ENCODE measurements at places on chromosomes 3 and 15. TPM values are rescaled to one million over a fixed set of nuclear protein-coding genes. Genes with fewer than 3 reads are reported as not detected.

- no peak overlapping the region for H3K4me3 ChIP-seq
- H3K27ac ChIP-seq = no peak overlapping the region
- no peaks in the 10 kb centered on the region for H3K27me3 ChIP-seq
- H3K36me3 ChIP-seq = no peaks in the 10 kb centered on the region
- H3K4me1 ChIP-seq = no peaks in the 10 kb centered on the region
Measured at GRCh38 chr3:43855674-43856299, 165.0 kb downstream of the ABHD5 start.

- no peaks in the 10 kb centered on the region for H3K36me3 ChIP-seq
- no peak overlapping the region for H3K4me3 ChIP-seq
- H3K27me3 ChIP-seq = peaks cover 12% of the 10 kb centered on the region
- H3K4me1 ChIP-seq = no peaks in the 10 kb centered on the region
Measured at GRCh38 chr3:39506863-39507262, 39.4 kb downstream of the MOBP start.

- DNase-seq = no peak
- H3K36me3 ChIP-seq = peaks cover 99% of the 10 kb centered on the region
- H3K4me1 ChIP-seq = no peaks in the 10 kb centered on the region
- H3K4me3 ChIP-seq = no peak overlapping the region
Measured at GRCh38 chr3:179589143-179589542, 15.3 kb downstream of the MRPL47 start.

DNA sequence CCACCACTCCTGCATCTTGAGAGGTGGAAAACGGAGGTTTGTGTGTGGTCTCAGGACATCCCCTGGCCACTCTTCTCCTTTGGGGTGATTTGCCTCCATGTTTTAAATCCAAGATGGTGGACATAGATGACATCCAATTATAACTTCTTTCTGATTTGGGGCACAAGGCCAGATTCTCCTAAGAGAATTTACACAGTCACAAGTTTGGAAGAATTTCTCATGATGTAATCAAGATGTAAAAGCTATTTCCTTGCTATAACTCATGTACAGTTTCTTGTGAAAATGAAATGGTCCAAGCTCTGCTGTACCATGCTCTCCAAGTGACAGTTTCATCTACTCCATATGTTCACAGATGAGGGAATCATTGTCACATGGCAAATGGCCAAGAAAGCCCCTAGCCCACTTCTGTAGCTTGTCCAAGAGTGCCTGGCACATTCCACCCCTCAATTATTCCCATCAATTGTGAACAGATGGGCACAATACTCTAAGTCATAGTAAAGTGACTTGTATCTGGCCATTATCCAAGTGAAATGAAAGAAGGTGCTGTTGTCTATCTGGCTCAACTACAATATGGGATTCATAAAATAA is 134.6 kb upstream of the ROPN1 start:
- peaks cover 7% of the 10 kb centered on the region for H3K4me1 ChIP-seq
- no peaks in the 10 kb centered on the region for H3K36me3 ChIP-seq
- no peak for DNase-seq
- no peak overlapping the region for H3K27ac ChIP-seq
- no peaks in the 10 kb centered on the region for H3K27me3 ChIP-seq
- H3K4me3 ChIP-seq = no peak overlapping the region

DNA sequence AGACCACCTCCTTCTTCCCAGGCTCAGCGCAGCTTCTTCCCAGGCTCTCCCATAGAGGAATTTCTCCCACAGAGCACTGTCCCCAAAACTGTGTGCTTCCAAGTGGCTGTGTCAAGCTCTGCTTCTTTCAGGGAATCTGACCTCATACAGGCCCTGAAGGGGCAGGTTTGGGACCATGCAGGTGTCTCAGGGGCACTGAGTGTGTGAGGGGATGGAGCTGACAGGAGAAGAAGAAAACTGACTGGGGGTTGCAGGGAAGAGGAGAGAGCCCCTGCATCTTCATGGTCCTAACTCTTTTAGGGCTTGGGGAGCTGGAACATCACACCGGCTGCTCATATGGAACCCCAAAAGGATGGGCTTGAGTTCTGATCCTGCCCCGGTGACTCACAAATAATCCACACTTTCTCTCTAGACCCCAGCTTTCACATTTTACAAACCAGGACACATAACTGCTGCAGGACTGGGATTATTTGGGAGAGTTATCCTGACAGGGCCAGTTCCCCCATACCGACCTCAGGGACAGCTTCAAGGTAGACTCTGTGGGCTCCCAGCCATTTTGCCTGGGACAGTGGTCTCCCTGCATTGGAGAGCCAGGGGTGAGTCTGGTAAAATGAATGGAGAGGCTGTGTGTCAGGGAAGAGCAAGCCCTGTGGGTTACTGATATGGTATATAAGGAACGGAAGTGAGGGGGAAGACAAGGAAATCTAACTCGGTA is 316.1 kb downstream of the TLE3 start:
- H3K27me3 ChIP-seq = no peaks in the 10 kb centered on the region
- H3K4me1 ChIP-seq = peaks cover 11% of the 10 kb centered on the region
- H3K36me3 ChIP-seq = no peaks in the 10 kb centered on the region
- no peak for DNase-seq
- H3K4me3 ChIP-seq = no peak overlapping the region

EPHB3 gene
- 2.9 TPM for total RNA-seq

GRCh38 chr15:69697916-69698315 is 245.3 kb downstream of the RPLP1 start:
- no peak for DNase-seq
- no peaks in the 10 kb centered on the region for H3K27me3 ChIP-seq
- no peaks in the 10 kb centered on the region for H3K4me1 ChIP-seq
- H3K27ac ChIP-seq = no peak overlapping the region
- no peak overlapping the region for H3K4me3 ChIP-seq

DNA sequence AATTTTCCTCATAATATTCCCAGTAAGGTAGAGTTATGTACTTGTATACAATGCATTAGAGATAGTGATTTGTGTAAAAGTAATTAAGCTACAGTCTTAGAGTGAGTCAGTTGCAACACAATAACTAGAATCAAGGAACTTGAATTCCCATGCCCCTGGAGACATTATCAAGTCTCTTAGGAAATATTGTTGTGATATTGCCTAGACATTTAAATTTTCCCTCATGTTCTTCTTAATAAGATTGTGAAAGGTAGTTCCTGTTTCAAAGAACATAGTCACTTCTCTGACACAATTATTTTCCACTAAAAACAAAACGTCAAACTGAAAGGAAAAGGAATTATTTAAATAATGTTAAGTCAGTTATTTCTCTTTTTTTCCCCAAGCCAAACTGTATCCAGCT is 13.0 kb upstream of the ATP1B3 start:
- no peak overlapping the region for H3K4me3 ChIP-seq
- no peaks in the 10 kb centered on the region for H3K36me3 ChIP-seq
- H3K4me1 ChIP-seq = no peaks in the 10 kb centered on the region
- no peaks in the 10 kb centered on the region for H3K27me3 ChIP-seq
- no peak for DNase-seq

CCDC39 gene
- not detected for total RNA-seq

ITIH4 gene
- not detected for total RNA-seq

- peaks cover 4% of the 10 kb centered on the region for H3K4me1 ChIP-seq
- no peaks in the 10 kb centered on the region for H3K27me3 ChIP-seq
- no peaks in the 10 kb centered on the region for H3K36me3 ChIP-seq
- no peak overlapping the region for H3K4me3 ChIP-seq
Measured at GRCh38 chr3:3666664-3667063, 132.6 kb upstream of the LRRN1 start.

- H3K27me3 ChIP-seq = peaks cover 52% of the 10 kb centered on the region
- no peaks in the 10 kb centered on the region for H3K36me3 ChIP-seq
- no peak overlapping the region for H3K27ac ChIP-seq
- H3K4me3 ChIP-seq = no peak overlapping the region
- peaks cover 18% of the 10 kb centered on the region for H3K4me1 ChIP-seq
Measured at GRCh38 chr3:32819551-32820348, 2.0 kb downstream of the TRIM71 start.

GOLGA8G gene
- 0.25 TPM for total RNA-seq

DNA sequence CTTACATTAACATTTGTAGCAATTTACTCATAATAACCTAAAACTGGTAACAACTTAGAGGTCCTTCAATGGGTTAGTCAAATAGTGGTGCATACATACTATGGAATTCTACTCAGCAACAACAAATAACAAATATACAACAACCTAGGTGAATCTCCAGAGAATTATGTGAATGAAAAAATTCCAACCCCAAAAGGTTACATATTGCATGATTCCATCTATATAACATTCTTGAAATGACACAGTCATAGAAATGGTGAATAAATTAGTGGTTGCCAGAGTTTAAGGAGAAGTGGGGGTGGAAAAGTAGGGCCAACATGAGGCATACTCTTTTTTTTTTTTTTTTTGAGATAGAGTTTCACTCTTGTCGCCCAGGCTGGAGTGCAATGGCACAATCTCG is 12.7 kb upstream of the SNTN start:
- no peak overlapping the region for H3K4me3 ChIP-seq
- no peaks in the 10 kb centered on the region for H3K4me1 ChIP-seq
- DNase-seq = no peak
- no peaks in the 10 kb centered on the region for H3K27me3 ChIP-seq
- H3K27ac ChIP-seq = no peak overlapping the region

- H3K36me3 ChIP-seq = no peaks in the 10 kb centered on the region
- H3K4me3 ChIP-seq = no peak overlapping the region
- H3K27me3 ChIP-seq = no peaks in the 10 kb centered on the region
- no peak for DNase-seq
Measured at GRCh38 chr3:196617256-196617655, 22.2 kb upstream of the NRROS start.

GOLGA6D gene
- total RNA-seq = not detected

GANC gene
- 19.7 TPM for total RNA-seq

POPDC2 gene
- not detected for total RNA-seq

DNA sequence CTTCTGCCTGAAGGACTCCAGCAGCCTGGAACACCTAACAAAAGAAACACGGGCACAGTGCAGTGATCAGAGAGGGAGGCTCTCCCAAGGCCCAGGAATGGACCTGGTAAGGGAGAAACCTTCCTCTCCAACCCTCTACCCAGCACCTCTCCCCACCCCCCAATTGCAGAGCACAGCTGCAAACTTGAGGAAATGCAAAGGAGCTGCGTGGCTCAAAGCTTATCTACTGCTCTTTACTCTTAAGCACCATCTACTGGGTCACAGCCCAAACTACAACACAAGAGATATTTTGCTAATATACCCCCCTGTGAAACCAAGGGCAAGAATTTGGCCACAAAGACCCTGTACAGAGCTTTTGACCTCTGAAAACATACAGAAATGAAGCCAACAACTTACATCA is 328.3 kb downstream of the OXSM start:
- no peaks in the 10 kb centered on the region for H3K36me3 ChIP-seq
- H3K4me3 ChIP-seq = no peak overlapping the region
- no peaks in the 10 kb centered on the region for H3K27me3 ChIP-seq
- H3K27ac ChIP-seq = no peak overlapping the region

DNA sequence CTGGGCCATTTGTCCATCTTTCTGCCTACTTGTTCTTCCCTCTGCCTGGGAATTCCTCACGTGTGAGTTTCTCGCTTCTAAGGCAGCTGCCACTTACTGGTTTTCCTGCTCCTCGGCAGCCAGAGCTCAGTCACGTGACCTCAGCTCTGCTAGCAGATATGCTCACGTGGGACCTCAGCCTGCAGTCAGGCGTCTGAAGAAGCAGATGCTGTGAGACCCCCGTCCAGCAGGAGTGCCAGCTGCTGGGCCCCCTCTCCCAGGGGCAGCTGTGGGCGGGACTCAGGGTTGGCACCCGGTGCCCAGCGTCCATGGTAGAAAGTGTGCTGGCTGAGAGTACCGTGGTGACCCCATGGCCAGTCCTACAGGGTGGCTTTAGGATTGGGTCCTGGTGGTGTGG is 161.3 kb upstream of the TLE3 start:
- no peak overlapping the region for H3K27ac ChIP-seq
- no peaks in the 10 kb centered on the region for H3K27me3 ChIP-seq
- DNase-seq = no peak
- H3K4me1 ChIP-seq = peaks cover 9% of the 10 kb centered on the region
- H3K36me3 ChIP-seq = no peaks in the 10 kb centered on the region

IL12A gene
- total RNA-seq = 0.09 TPM

GRCh38 chr15:78359041-78359808 is 19.1 kb downstream of the CRABP1 start:
- H3K27ac ChIP-seq = no peak overlapping the region
- 0 out of 2 replicates have a peak, but pooled peaks cover 7% of the 10 kb centered on the region for H3K27me3 ChIP-seq
- no peaks in the 10 kb centered on the region for H3K4me1 ChIP-seq
- H3K4me3 ChIP-seq = no peak overlapping the region

SLC9C1 gene
- total RNA-seq = not detected

DNA sequence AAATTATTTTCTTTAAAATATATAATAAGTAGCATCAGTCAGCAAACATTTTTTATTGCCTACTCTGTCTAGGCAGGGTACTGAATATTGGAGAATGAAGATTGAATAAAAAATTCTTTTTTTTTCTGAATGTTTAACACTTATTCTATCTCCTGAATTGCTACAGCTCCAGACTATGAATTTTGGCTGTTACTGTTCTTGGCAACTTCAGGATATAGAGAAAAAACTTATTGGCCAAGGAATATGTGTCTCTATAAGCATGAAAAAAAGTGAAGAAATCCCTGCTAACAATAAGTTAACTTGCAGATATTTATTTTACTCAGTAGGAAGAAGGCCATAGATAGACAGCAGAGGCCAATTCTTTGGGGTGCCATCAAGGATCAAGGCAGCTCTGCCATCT is 309.6 kb downstream of the RBMS3 start:
- DNase-seq = no peak
- no peak overlapping the region for H3K4me3 ChIP-seq
- H3K36me3 ChIP-seq = no peaks in the 10 kb centered on the region
- H3K4me1 ChIP-seq = no peaks in the 10 kb centered on the region
- H3K27ac ChIP-seq = no peak overlapping the region
- H3K27me3 ChIP-seq = no peaks in the 10 kb centered on the region

FANCD2OS gene
- not detected for total RNA-seq

RTP3 gene
- total RNA-seq = not detected

DNA sequence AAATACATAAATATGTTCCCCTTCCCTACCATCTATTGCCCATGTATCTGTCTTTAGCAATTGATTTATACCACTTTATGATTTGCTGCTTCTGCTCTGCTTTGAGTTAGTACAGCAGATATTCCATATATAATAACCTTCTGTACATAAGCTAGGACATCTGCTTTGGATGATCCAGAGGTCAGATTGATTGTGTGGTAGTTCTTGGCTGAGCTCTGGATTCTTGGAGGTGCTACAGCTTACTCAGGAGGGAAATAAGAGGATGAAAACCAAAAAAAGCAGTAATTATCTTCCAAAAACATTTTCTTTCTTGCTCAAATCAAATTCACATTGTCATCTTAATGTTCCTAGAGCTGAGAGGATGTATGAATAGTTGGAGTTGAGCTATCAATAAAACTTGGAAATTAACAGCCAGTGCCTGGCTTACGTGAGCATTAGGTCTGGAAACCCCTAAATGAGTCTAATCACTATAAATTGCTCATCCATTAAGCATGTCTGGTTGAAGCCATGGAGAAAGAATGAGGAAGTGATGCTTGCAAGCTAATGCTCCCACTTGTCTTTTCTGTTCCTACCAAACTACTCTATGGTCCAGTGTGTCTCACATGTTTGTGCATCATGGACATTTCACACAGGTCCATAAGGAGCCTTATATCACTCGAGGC is 36.3 kb upstream of the TMEM42 start:
- no peaks in the 10 kb centered on the region for H3K27me3 ChIP-seq
- no peak for DNase-seq
- H3K36me3 ChIP-seq = peaks cover 48% of the 10 kb centered on the region
- H3K4me1 ChIP-seq = no peaks in the 10 kb centered on the region
- no peak overlapping the region for H3K27ac ChIP-seq

All from SJSA1 (cell line).